ENCODE measurements at places on chromosomes 4 and X. TPM values are rescaled to one million over a fixed set of nuclear protein-coding genes. Genes with fewer than 3 reads are reported as not detected.

PGAM4 gene
- total RNA-seq: not detected

DNA sequence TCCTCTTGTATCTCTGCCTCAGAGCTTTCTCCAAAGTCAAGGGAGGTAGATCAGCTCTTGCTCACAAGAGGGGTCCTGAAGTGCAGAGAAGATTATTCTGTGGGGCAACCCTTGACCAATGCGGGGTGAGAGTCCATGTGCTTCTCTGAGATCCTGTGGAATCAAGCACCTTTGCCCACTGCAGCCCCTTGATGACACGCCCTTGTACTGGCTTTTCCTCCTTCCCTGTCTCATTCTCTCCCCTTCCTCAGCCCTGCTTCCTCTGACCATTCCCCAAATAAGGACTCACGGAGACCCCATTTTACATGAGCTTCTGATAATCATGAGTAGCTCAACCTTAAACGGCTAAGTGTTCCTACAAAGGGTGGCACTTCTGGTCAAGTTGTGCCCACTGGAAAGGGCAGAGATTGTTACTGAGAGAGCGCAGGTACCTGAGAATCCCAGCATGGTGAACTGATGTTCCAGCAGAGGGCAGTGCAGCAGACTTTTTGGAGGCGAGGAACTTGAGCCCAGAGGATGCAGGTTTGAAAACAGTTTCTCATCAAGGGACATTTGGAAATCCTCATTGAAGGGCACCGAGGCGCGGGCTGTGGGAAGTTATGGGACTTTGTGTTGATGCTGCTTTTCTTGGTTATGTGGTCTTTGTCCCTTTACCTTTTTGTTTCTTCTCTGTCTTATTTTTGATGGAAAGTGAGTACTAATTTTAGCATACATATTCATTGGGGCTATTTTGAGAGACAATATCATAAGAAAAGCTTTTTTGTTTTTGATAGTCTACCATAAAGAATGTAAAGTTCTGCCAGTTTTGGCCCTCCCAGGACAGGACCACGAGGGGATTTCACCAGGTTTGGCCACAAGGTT is 201.3 kb downstream of the RBM46 start:
- no peaks in the 10 kb centered on the region for H3K36me3 ChIP-seq
- H3K27me3 ChIP-seq: peaks cover 2% of the 10 kb centered on the region
- no peak overlapping the region for H3K27ac ChIP-seq
- DNase-seq: peak; percentile 71
- no peak overlapping the region for H3K4me3 ChIP-seq

DNA sequence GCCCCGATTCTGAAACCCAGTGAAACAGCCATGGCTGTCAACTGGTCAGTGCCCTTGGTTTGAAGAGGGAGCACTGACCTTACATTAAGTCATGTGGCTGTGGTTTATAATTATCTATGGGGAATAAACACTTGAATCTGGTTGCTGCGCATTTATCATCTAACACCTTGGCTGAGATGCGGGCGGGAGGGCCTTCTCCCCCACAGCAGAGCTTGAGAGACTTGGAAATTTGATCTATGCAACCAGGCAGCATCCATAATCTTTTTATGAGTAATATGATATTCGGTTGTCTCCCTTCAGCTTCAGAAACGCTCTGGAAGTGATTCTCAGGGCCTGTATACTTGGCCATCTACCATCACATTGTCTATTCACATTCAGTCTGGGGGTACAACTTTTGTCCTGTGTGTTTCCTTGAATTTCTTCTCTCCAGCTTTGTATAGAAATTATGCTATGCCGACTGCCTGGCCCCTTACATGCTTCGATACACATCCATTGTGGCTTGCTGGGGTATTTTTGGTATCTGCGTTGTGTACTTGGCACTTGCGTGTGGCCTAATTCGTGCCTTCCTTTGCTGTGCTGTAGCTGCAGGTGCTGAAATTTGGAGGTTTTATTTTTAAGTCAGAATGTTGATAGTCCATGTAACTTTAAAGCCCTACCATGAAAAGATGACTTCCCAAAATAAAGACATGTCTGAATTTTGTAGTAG is 321.6 kb downstream of the ARHGAP10 start:
- H3K27me3 ChIP-seq: peaks cover 2% of the 10 kb centered on the region
- no peak overlapping the region for H3K4me3 ChIP-seq
- DNase-seq: no peak
- H3K36me3 ChIP-seq: no peaks in the 10 kb centered on the region
- peaks cover 26% of the 10 kb centered on the region for H3K4me1 ChIP-seq

- H3K4me3 ChIP-seq: no peak overlapping the region
- peaks cover 40% of the 10 kb centered on the region for H3K27me3 ChIP-seq
- peaks cover 18% of the 10 kb centered on the region for H3K4me1 ChIP-seq
- no peak overlapping the region for H3K27ac ChIP-seq
- DNase-seq: no peak
Observed at GRCh38 chr4:146634825-146635224, 3.9 kb upstream of the POU4F2 start.

- peaks cover 5% of the 10 kb centered on the region for H3K4me1 ChIP-seq
- peaks cover 4% of the 10 kb centered on the region for H3K27me3 ChIP-seq
- DNase-seq: no peak
- no peaks in the 10 kb centered on the region for H3K36me3 ChIP-seq
- H3K4me3 ChIP-seq: peak overlapping the region; percentile 75
Observed at GRCh38 chrX:41475191-41475590, 28.0 kb downstream of the NYX start.

- no peaks in the 10 kb centered on the region for H3K36me3 ChIP-seq
- H3K27ac ChIP-seq: no peak overlapping the region
- no peaks in the 10 kb centered on the region for H3K4me1 ChIP-seq
- H3K27me3 ChIP-seq: peaks cover 1% of the 10 kb centered on the region
Observed at GRCh38 chr4:177109769-177110168, 199.9 kb upstream of the NEIL3 start.

- H3K27ac ChIP-seq: no peak overlapping the region
- H3K4me3 ChIP-seq: peak overlapping the region; percentile 76
- peaks cover 2% of the 10 kb centered on the region for H3K27me3 ChIP-seq
Observed at GRCh38 chr4:68272380-68272779, 26.9 kb upstream of the TMPRSS11B start.

GRCh38 chrX:110440016-110440805 is 81.6 kb downstream of the RTL9 start:
- H3K4me3 ChIP-seq: no peak overlapping the region
- DNase-seq: no peak
- H3K4me1 ChIP-seq: no peaks in the 10 kb centered on the region
- no peak overlapping the region for H3K27ac ChIP-seq
- no peaks in the 10 kb centered on the region for H3K27me3 ChIP-seq
- no peaks in the 10 kb centered on the region for H3K36me3 ChIP-seq

DIPK2B gene
- not detected for total RNA-seq

DNA sequence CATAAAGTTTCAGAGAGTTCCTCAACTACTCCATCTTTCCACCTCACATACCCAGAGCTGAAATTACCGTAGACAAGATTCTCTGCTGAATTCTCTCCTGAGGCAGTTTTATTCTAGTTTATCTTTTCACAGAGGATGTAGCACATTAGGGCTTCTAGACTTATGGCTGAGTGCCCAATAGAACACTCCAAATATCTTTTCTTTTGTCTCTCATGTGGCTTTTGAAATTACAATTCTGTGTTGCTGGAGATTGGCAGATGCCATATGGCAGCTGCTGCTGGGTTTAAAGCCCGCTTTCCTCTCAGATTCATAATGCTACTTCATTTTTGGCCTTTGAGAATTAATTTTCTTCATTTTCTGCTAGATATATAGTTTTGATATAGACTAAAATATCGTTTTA is 107.6 kb upstream of the BANK1 start:
- H3K4me3 ChIP-seq: no peak overlapping the region
- no peaks in the 10 kb centered on the region for H3K27me3 ChIP-seq
- no peak overlapping the region for H3K27ac ChIP-seq
- no peaks in the 10 kb centered on the region for H3K36me3 ChIP-seq
- no peak for DNase-seq

DNA sequence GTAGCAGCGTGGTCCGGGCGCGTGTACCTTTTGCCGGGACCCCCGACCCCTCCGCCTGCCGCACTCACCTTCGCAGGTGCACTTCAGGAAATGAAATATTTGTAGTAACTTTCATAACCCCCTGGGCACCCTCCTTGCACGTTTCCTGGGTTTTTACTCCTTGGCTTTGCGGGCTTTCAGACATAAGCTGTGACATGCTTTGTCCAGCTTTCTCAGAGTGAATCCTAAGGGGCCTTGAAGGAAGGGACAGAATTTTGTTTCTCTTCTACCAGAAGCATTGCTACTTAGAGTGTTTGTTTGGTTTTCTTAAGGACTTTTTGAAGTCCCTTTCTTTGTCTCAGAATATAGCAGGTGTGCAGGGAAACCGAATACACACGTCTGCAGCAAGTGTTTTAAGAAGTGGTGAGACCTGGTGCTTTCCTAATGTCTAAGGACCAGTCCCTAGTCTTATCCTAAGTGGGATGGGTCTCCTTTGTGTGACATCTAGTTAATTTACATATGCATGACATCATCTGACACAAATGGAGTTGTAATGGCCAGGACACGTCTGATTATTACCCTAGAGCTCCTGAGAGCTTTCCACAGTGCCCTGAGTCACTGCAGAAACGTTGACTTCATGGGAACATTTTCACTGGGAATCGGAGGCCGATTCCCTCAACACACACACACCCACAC is 1.3 kb downstream of the FAM149A start:
- peaks cover 5% of the 10 kb centered on the region for H3K36me3 ChIP-seq
- no peak for DNase-seq
- H3K27ac ChIP-seq: peak overlapping the region; percentile 81
- H3K4me1 ChIP-seq: peaks cover 5% of the 10 kb centered on the region

NR3C2 gene
- 0.29 TPM for total RNA-seq

CNGA1 gene
- not detected for total RNA-seq

DNA sequence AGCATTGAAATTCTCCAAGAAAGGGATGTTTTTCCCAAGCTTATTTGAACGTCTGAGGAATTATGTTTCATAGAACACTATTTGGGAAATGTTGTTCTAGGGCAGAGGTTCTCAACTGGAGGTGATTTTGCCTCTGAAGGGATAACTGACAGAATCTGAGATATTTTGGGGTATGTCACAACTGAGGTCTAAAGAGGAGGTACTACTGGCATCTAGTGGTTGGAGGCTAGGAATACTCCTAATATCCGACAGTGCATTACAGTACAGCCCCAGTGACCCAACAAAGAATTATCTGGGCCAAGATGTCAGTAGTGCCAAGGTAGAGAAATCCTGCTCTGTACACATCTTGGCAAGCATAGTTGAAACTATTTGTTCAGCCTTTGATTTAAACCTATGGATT is 6.4 kb downstream of the HSPA4L start:
- no peaks in the 10 kb centered on the region for H3K36me3 ChIP-seq
- no peak for DNase-seq
- no peak overlapping the region for H3K4me3 ChIP-seq
- peaks cover 12% of the 10 kb centered on the region for H3K4me1 ChIP-seq
- no peaks in the 10 kb centered on the region for H3K27me3 ChIP-seq

GUCY1A1 gene
- not detected for total RNA-seq

DNA sequence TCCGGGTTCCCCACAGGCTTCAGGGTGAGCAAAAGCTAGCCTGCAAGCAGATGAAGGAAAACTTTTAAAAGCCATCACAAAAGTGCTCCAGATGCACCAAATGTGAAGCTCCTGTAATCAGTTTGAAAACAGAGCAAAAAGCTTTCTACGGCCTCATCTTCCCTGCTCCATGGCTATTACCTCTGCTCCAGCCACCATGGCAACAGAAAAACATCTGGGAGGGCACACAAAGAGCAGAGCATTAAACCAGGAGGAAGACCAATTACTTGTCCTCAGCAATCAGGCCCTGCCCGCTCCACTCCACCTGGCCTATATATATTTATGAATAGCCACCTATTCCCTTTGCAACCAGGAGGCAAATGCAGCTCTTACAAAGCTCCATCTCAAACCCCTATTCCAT is 33.6 kb downstream of the TMEM154 start:
- DNase-seq: no peak
- H3K36me3 ChIP-seq: peaks cover 5% of the 10 kb centered on the region
- H3K4me3 ChIP-seq: no peak overlapping the region
- H3K27me3 ChIP-seq: no peaks in the 10 kb centered on the region
- peaks cover 3% of the 10 kb centered on the region for H3K4me1 ChIP-seq

GRCh38 chrX:133586443-133586842 is 171.2 kb upstream of the GPC4 start:
- H3K27ac ChIP-seq: no peak overlapping the region
- H3K4me1 ChIP-seq: peaks cover 14% of the 10 kb centered on the region
- H3K4me3 ChIP-seq: no peak overlapping the region
- DNase-seq: no peak
- H3K36me3 ChIP-seq: peaks cover 4% of the 10 kb centered on the region

DNA sequence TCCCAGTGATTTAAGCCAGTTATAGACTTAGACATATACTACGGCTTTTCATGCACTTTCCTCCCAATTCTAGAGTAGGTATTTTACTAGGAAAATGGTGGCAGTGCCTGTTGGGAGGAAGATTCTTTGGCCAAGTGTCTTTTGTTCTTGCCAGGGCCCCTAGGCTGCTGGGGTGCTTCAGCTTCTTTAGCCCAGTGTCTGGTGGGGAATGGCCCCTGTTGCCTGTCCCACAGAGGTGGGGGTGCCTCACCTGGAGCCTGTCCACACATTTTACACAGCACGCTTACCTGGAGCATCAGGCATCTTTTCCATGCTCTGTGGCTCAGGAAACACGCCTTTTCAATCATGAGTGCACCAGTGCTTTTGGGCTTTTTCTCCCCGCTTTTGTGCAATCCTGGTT is 33.2 kb upstream of the MSANTD1 start:
- H3K4me1 ChIP-seq: no peaks in the 10 kb centered on the region
- peaks cover 7% of the 10 kb centered on the region for H3K27me3 ChIP-seq
- DNase-seq: peak; percentile 2
- H3K27ac ChIP-seq: no peak overlapping the region
- no peaks in the 10 kb centered on the region for H3K36me3 ChIP-seq

GRCh38 chr4:119093042-119093827 is 42.4 kb upstream of the MYOZ2 start:
- H3K27ac ChIP-seq: no peak overlapping the region
- H3K27me3 ChIP-seq: no peaks in the 10 kb centered on the region
- DNase-seq: no peak

DNA sequence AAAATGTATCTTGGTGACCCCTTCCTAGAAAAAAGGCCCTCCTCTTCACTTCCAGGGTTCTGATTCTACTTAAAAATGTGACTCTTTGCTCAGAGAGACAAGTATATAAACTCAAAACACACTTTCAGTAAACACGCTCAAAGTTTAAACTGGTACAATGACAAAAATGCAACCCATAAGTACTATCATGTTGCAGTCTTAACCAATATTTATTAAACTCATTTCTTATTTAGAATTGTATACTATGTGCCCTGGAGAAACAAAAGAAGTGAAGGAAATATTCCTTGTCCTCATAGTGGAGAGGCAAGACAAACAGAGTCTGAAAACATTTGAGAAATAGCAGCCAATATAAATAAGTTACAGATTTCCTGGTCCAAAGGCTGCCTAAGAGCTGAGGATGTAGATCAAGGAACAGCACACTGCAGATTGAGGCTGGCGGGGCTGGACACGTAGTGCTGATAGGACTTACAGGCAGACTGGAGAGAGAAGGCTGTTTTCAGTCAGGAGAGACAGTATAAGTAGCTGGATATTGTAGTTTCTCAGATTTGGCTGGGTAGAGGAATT is 39.1 kb upstream of the ANXA3 start:
- no peaks in the 10 kb centered on the region for H3K27me3 ChIP-seq
- H3K36me3 ChIP-seq: no peaks in the 10 kb centered on the region
- DNase-seq: no peak
- H3K4me1 ChIP-seq: no peaks in the 10 kb centered on the region

Data from glutamatergic neuron (in vitro differentiated cells).